ENCODE measurements at places on chromosomes 7 and 10. TPM values are rescaled to one million over a fixed set of nuclear protein-coding genes. Genes with fewer than 3 reads are reported as not detected.

The RAMP3 gene
- total RNA-seq: not detected

GRCh38 chr7:116980354-116980753 is 27.1 kb downstream of the ST7 start:
- no peak for DNase-seq

DNA sequence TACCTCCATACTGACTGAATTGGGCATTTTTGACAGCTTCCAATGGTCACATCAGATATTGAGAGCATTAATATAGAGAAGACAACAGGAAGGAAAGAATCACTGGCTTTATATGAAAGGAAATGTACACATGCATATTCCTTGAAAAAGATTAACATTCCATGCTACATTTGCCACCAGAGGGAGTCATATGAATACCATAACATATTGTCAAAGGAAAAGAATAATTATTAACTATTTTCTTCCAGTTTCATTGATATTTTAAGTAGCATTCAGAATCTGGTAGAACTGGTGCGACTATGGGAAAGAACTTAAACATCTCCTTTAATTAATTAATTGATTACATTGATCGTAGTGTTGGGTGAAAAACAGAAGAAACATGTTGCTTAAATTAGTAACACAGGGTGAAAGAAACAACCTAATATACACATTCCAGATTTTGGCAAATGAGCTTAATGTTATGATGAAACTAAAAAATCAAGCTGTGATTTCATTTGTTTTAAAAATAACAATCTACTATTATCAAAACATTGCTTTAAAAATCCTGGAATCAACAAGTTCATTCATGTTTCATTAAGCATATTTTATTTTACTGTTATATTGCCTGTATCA is 71.5 kb downstream of the GPR85 start:
- peak; percentile 38 for DNase-seq

DNA sequence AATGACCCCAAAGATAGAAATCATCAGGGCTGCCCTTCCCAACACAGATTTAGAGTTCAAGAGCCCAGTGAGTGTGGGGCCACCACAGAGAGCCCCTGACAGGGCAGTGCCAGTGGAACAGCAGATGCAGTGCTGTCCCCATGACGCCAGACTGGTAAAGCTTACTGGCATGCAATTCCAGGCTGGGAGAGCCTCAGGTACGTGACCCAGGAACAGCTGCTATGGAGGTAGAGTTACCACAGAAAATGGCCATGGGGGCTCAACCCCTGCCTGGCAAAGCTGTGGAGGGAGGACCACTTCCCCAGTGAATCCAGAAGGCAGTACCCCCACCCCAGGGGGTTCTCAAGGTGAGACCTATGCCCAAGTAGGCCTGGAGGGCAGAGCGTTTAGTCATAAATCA is 228.5 kb downstream of the POLR1F start:
- no peak for DNase-seq

DNA sequence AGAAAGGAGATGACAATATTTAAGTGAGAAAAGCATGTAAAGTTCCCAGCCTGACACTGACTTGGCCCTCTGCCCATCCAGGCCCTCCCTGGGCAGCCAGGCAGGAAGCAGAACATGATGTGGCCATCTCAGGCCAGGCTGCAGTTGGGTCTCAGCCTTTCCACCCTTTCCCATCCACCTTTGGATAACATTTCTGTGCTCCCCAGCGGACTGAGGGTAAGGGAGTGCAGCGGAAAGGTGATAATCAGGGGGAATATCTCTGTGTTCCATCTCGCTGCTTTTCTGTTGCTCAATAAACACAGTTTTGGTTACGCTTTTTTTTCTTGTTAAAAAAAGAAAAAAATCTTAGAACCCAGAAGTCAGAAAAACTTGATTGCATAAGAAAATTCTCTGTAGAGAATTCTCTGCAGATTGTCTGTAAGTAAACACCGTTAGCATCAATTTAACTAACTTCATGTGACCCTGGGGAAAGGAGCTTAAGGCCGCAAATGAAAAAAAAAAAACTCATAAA is 37.2 kb upstream of the TARP start:
- DNase-seq: peak; percentile 54

DNA sequence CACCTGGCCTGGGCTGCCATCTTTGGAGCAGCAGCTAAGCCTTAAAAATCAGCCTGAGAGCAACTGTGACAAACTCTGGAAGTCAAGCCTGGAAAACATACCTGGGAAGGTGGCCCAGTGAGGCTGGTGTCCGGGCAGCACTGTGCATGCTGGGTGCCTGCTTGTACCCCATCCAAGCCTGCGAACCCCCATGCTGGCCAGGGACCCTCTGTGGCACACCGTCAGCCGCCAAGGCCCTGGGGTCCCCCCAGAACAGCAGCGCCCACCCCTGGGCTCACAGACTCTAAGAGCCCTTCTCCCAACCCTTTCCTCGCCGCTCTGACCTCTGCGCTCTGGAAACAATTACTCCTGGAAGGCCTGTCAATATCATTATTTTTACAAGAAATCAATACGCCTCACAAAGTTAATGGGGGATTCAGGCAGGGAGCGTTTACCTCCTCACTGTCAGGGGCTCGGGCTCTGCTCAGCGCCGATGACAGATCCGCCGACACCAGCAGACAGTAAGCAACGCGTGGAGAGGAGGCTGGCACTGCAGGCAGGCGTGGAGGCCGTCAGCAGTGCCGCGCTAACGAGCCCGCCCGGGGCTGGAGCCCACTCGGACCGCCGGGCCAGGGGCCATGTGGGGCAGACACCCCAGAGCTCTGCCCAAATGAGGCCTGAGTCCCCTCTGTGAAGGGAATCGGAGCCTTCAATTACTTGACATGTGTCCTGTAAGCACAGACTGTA is 54.4 kb downstream of the EBF3 start:
- no peak for DNase-seq

DNA sequence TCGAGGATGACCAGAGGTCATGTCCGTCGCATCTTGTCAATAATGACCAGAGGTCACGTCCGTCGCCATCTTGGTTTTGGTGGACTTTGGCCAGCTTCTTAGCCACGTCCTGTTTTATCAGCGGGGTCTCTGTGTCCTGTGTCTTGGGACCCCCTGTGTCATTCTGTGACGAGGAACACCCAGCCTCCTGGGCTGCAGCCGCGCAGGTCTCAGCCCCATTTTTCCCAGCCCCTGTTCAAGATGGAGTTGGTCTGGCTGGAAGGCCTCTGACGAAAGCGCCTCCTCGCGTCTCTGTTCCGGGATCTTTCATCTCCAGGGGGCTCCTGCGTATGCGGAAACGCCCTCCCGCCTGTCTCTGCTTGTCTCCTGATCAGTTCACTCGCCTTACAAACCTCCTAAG is 134.2 kb downstream of the ELFN1 start:
- no peak for DNase-seq

Measured in fibroblast of villous mesenchyme (primary cell).